ENCODE measurements at places on chromosomes 13 and 19.

- no peak for DNase-seq
Observed at GRCh38 chr13:106700007-106700406, 132.1 kb upstream of the ARGLU1 start.

DNA sequence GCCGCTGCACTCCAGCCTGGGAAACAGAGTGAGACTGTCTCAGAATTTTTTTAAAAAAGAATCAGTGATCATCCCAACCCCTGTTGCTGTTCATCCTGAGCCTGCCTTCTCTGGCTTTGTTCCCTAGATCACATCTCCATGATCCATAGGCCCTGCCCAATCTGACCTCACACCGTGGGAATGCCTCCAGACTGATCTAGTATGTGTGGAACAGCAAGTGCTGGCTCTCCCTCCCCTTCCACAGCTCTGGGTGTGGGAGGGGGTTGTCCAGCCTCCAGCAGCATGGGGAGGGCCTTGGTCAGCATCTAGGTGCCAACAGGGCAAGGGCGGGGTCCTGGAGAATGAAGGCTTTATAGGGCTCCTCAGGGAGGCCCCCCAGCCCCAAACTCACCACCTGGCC lies at the start of gene KLK2:
Gene KLK2 (plus strand): TSS at position 384 of the 400 bp plus-strand sequence. CDS start 35 bp downstream, outside the sequence.
- no peak for DNase-seq

GRCh38 chr13:98821372-98822224 lies 69.1 kb upstream of the SLC15A1 start:
- no peak for DNase-seq

DNA sequence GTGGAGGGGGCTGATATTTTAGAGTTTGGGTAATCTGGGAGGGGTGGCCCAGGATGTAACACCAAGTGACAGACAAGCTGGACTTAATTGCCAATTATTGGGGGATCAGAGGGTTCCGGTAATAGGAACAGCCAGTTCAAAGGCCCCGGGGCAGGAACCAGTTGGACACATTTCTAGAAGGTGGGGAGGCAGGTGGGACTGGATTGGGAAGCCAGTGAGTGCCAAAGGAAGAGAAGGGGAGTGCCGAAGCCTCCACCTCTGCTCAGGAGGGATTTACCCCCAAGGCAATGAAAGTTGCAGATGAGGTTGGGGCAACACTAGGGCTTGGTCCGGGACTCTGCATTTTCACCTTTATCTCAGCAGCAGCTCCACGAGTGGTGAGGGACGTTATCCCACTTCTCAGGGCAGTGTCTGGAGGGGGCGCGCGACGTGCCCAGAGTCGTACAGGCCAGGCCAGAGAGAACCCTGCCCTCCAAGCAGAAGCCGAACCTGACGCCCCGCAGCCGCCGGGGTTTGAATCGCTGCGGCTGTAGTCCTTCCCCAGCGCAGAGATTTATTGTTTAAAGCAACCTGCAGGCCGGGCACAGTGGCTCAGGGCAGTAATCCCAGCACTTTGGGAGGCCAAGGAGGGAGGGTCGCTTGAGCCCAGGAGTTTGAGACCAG lies 5.7 kb upstream of the JUND start:
- DNase-seq = no peak

GRCh38 chr19:38544569-38545315 lies 73.0 kb downstream of the MAP4K1 start:
- DNase-seq = no peak

- DNase-seq = no peak
Observed at GRCh38 chr19:52992109-52993004, 21.4 kb upstream of the ERVV-1 start.

DNA sequence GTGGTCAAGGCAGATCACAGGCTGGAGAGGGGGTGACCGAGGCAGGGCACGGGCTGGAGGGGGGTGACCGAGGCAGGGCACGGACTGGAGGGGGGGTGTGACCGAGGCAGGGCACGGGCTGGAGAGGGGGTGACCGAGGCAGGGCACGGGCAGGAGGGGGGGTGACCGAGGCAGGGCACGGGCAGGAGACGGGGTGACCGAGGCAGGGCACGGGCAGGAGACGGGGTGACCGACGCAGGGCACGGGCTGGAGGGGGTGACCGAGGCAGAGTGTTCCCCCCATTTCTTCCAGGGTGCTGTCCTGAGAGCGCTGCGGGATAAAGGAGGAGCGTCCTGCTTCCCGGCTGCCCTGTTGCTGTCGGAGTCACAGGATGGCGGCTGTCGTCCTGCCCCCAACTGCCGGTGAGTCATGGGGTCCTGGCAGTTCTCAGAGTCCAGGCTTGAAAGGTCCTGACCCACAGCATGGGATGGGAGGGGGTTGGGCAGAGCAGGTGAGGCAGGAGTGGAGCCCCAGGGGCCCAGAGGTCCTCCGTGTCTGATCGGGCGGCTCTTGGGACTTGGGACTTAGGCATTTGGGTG lies 5.3 kb downstream of the ZNF557 start:
- no peak for DNase-seq

DNA sequence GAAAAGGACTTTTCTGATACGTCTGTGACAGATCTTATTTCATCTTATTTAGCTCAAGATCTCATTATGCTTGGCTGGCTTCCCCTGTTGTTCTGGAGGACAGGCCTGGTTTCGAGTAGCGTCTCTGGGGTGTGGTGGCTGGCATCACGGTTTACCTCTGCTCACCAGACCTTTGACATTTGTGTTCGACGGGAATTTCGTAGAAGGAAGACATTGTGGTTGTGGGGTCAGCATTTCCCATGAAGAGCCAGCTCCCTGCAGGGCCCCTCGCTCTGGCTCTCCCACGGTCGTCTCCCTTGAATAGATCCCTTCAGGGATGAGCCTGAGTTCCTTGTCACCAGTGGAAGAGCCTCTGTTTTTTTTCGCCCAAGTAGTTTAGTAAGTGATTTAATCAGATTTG lies 78.6 kb upstream of the TEX29 start:
- DNase-seq = no peak

GRCh38 chr13:107376341-107377125 lies 808.6 kb upstream of the ARGLU1 start:
- no peak for DNase-seq

- DNase-seq = peak; percentile 67
Observed at GRCh38 chr19:44111910-44112463, 1.2 kb upstream of the ZNF225 start.

- no peak for DNase-seq
Observed at GRCh38 chr19:30743702-30744101, 371.5 kb downstream of the ZNF536 start.

GRCh38 chr19:46533078-46533620 lies 37.5 kb upstream of the PNMA8B start:
- no peak for DNase-seq

- no peak for DNase-seq
Observed at GRCh38 chr19:31054430-31054829, 294.8 kb downstream of the TSHZ3 start.

- no peak for DNase-seq
Observed at GRCh38 chr19:23785982-23786381, 27.3 kb upstream of the ZNF681 start.

DNA sequence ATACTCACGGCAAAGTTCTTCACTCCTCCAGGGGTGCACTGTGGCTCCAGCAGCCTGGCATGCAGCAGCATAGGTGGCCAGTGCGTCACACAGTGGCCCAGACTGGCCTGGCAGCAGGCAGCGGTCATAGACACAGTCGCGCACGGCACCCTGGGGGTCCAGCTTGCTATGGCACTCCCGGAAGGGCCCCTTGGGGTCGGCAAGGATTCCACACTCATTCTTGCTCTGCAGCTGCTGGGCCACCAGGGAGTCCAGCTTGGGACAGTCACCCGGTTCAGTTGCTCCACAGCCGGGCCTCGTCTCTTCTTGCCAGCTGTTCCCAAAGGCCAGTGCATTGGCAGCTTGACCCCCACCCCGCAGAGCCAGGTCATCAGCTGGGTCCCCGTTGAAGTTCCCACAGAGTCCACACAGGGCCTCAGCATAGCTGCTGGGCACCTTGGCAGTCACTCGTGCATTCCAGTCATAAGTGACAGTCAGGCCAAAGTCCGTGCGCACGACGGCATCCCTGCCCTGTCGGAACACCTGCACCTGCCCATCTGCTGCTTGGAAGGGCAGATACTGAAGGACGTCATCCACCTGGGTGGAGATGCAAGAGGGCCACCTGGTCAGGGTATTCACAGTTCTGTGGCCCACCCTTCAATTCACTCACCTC lies 20.6 kb downstream of the FCGBP start:
- DNase-seq = no peak

GRCh38 chr13:90547272-90547790 lies 800.2 kb upstream of the MIR17HG start:
- DNase-seq = no peak

DNA sequence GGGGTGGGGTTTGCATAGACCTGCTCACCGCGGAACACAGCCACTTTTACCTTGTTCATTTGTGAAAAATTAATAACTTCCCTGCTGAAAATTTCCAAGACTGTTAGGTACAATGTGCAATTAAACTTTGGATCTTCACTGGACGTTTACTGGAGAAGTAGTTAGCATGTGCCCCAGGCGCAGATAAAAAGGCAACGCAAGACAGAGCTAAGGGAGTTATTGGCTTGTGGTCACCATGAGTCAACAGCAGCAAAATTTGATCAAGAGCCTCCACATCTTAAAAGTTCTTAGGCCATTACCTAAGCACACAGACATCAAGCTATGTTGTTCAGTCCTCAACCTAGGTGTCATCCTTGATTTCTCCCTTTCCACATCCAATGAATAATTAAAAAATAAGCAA lies 257.0 kb downstream of the LHFPL6 start:
- no peak for DNase-seq

GRCh38 chr13:36509369-36509768 lies 77.1 kb downstream of the CCNA1 start:
- no peak for DNase-seq

DNA sequence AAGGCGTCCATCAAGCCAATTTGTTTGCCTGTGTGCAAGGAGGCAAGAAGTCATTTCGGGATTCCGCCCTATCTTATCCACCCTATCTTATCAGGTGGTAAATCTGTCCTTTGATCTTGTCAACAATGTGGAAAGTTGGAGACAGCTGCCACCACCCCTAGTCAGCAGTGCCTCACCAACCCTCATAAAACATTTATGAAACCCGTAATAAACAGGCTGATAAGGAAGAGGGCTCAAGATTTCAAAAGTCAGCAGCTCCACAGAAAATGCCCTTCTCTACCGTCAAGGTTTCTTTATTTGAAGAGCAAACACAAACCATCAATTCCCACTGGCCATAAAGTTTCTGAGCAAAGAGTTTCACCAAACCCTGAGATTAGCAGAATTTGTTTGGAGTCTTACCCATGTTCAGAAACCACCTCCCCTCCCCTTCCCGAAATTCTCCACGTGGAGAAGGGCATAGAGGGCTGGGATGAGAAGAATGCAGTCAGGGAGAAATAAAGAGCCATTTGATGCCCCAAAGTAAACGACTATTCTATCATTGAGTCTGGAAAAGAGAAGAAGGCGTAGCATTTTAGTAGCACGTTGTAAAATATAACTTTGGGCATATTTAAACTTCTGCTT lies 196.0 kb upstream of the GPR12 start:
- DNase-seq = no peak
